ENCODE measurements at places on chromosomes 7 and 10. TPM values are rescaled to one million over a fixed set of nuclear protein-coding genes. Genes with fewer than 3 reads are reported as not detected.

DNA sequence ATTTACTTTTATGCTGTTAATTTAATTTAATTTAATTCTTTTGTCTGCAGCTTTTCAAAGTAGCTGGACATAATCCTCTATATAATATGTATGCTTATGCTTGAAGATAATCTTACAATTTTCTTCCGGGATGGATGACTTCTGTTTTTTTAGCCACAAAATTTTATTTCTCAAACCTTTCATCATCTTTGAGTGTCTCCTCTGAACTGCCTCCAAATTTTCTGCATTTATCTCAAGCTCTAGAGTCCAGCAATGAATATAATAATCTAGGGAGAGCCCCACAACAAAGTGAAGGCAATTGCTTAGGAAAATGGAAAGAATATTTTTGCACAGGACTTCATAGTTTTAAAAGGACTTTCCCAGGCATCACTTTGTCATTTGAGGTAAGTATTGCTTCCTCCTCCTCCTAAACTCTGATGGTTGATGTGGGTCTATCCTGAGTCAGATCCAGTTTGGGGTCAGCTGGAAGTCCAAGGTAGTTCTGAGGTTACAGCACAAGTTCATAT, 53.7 kb upstream of the FAM3C start:
- no peak for DNase-seq

DNA sequence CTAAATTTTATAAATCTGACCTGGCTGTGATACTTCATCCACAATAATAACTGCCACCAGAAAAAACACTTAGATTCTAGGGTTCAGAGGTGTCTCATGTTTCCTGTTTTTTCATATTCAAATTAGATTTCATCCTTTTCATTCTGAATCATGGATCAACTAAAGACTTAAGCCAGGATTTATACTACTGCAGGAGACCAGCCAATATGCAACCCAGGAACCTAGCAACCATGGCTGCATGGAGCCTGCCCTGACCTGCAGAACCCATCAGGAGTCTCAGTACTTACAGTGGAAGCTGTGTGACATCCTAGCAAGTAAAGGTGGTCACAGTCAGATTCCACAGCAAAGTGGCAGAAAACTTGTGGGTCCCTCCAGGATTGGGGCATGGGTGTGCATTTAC, 40.5 kb upstream of the RNF148 start:
- DNase-seq: no peak

GRCh38 chr7:50400114-50400513, 50.0 kb downstream of the FIGNL1 start:
- DNase-seq: no peak

DNA sequence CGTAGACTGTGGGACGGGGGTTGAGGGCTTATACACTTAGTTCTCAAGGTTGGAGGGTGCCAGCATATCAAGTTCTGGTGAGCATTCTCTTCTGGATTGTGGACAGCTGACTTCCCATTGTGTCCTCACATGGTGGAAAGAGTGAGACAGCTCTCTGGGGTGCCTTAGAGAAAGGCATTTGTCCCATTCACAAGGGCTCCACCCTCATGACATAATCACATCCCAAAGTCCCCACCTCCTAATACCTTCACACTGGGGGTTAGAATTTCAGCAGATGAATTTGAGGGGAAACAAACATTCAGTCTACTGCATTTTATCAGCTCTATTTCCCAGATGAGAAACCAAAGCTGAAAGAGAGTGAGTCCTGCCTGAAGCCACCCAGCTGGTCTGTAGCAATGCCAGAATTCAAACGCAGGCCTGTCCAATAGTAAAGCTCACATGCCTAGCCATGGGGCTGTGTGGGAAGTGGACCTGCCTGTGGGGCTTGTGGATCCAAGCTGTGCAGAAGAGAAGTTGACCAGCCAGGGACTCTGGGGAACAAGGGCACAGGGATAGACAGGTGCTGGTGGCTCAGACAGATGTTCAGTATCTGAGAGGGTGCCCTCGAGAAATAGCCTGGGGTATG, 34.9 kb upstream of the LOXL4 start:
- DNase-seq: no peak

GRCh38 chr7:85529201-85529600, 342.3 kb upstream of the SEMA3D start:
- no peak for DNase-seq

GRCh38 chr10:44883593-44884331, 27.4 kb upstream of the TMEM72 start:
- no peak for DNase-seq

GRCh38 chr7:110885474-110885873, 205.5 kb upstream of the LRRN3 start:
- no peak for DNase-seq

DNA sequence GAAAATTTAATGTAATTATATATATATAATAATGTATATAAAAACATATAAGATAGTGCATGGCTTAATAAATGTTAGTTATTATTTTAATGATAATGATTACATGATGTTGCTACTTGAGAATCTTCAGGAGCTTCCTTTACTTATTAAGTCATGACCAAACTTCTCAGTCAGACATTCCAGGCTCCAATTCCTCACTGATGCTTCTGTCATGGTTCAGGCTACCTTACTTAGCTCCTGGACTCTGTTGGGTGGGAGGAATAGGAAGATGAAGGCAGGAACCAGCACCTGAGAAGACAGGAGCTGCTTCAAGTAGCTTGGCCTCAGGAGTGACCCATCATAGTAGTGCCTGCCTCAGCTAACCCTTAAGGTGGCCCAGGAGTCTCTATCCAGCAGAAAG, 55.0 kb upstream of the EEPD1 start:
- DNase-seq: no peak

DNA sequence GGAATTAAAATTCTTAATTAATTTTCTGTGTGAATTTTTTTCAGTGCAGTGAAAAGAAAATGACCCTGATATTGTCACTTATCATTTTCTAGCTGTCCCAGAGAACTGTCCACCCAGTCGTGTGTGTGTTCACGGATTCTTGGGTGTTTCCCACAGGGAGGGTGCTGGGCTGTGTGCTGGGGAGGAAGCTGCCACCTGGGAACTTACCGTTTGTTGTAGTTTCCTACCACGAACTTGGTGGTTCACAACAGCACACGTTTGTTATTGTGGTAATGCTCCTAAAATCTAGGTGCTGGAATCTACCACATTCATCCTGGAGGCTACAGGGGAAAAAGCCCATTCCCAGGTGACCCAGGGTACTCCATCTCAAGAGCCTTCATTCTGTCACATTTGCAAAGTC, 276.1 kb downstream of the GLRX3 start:
- DNase-seq: no peak

GRCh38 chr10:118850418-118851061, 95.8 kb upstream of the CACUL1 start:
- DNase-seq: peak; percentile 25

GRCh38 chr7:44958645-44959344, 20.0 kb downstream of the MYO1G start:
- DNase-seq: no peak

GRCh38 chr7:26543951-26544350, 252.3 kb downstream of the SNX10 start:
- no peak for DNase-seq

- DNase-seq: no peak
Observed at GRCh38 chr10:110803239-110803749, 68.4 kb upstream of the PDCD4 start.

DNA sequence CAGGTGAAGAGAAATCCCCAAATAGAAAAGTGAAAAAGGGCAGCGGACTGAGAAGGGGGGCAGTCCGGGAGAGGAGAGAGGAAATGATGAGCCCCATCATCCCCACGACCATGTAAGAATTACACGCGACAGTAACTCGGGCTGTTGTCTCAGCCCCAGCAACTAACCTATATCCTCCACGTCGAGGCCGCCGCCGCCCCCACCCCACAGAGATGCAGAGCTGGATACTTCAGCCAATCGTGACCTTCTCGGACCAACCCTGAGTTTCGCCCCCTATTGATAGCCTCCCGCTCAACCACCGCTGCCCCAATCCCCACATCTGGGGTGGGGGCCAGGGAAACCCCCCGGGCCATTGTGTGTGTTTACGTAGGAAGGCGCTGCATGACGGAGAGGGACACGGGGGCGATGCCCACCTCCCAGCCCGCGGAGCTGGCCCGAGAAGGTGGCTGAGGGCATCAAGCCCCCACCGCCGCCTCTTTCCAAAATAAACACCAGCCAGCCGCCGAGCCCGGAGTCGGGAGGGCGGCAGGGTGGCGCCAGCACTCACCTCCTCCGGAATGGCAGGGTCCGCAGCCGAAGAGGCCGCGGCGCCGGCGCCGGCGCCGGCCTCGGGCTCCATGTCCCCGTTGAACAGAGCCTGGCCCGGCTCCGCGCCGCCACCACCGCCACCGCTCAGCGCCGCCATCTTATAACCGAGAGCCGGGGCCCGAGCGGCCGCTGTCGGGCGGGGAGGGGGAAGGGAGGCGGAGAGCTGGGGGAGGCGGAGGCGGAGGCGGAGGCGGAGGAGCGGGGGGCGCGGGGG, 509 bp downstream of the BRAF start:
- peak; percentile 71 for DNase-seq

GRCh38 chr7:80722616-80723195, 84.3 kb downstream of the CD36 start:
- DNase-seq: no peak

DNA sequence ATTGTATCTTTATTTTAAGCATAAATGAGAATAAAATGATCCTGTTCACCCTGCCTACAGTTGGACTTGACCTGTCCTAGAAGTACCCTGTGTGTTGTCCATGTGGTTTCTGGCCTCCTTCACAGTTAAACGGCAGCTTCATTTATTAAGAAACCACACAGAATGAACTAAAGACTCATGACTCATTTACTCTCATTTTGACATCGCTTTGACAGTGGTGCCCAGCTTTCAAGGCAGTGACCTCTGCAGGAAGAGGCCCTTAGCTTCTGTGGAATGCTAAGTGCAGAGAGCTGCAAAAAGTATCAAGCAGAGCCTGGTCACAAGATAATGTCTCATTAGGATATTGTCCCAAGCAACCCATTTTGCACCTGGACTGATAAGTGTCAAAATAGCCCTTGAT, 93.4 kb downstream of the AVL9 start:
- DNase-seq: no peak

DNA sequence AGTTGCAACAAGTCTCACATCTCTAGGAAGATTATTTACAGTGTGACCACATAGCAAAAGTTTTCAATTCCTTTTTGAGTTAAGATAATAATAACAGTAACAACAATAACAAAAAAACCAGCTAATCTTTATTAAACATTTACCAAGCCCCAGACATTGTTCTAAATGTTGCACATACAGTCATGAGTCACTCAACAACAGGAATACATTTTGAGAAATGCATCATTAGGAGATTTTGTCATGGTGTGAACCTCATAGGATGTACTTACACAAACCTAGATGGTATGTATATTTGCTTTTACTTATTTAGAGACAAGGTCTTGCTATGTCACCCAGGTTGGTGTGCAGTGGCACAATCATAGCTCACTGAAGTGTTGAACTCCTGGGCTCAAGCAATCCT, 52.0 kb downstream of the SPAM1 start:
- no peak for DNase-seq

GRCh38 chr10:58399410-58399809, 14.2 kb downstream of the TFAM start:
- no peak for DNase-seq

GRCh38 chr10:102585026-102585425, 59.3 kb upstream of the TRIM8 start:
- no peak for DNase-seq

DNA sequence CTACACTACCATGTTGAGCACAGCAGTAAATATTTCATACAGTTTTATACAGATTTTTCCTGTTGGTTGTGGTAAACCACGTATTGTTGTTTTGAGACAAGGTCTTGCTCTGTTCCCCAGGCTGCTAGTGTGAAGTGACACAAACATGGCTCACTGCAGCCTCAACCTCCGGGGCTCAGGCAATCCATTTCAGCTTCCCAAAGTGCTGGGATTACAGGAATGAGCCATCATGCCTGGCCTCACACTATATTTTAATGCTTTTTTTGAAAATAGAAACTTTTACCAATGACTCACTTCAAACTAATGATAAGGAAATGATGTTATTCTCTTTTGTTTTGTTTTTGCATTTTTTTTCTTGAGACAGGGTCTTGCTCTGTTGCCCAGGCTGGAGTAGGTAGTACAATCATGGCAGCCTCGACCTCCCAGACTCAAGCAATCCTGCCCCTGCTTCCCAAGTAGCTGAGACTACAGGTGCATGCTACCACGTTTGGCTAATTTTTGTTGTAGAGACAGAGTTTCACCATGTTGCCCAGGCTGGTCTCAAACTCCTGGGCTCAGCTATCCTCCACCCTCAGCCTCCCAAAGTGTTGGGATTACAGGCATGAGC, 210.6 kb downstream of the TPST1 start:
- DNase-seq: no peak

DNA sequence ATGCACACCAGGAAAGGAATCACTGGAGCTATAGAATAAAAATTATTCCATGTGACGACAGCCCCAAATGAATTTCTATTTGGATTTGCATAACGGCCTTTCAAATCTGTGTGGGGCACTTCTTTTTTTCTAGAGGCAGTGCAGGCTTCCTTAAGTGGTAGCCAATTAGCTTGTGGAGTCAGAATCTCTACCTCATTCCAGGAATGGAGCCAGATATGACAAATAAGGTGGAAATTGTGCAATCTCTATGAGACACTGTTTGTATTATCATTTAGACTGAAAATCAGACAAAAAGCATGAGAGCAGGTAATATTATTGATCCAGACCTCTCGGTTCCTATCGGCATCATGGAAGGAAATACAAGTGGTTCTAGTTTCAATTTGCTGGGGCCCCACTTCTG, 78.7 kb downstream of the BEND7 start:
- DNase-seq: no peak

- no peak for DNase-seq
Observed at GRCh38 chr7:78368771-78369170, 570.2 kb downstream of the PHTF2 start.

- DNase-seq: no peak
Observed at GRCh38 chr7:30905078-30906012, 6.3 kb upstream of the AQP1 start.

- no peak for DNase-seq
Observed at GRCh38 chr7:35988105-35988504, 164.9 kb upstream of the EEPD1 start.

GRCh38 chr10:116990276-116990800, 14.6 kb downstream of the SHTN1 start:
- DNase-seq: no peak

GRCh38 chr7:45196374-45196773, 38.8 kb downstream of the RAMP3 start:
- DNase-seq: no peak

GRCh38 chr7:88146616-88147015, 73.2 kb downstream of the SRI start:
- DNase-seq: no peak

CYP3A7 gene
- not detected for total RNA-seq

KNDC1 gene
- 0.09 TPM for total RNA-seq

ZNF679 gene
- not detected for total RNA-seq

OR9A2 gene
- total RNA-seq: 0.56 TPM

TLL2 gene
- total RNA-seq: 1.8 TPM

CDK5 gene
- total RNA-seq: 8.1 TPM

PRSS37 gene
- not detected for total RNA-seq

LOXL4 gene
- total RNA-seq: not detected

AMZ1 gene
- 5.9 TPM for total RNA-seq

CYP3A5 gene
- total RNA-seq: not detected

NUTM2D gene
- total RNA-seq: 1.9 TPM

CYP2C19 gene
- total RNA-seq: not detected

LARP4B gene
- total RNA-seq: 98.2 TPM

AKR1C8 gene
- total RNA-seq: not detected

GNGT1 gene
- total RNA-seq: not detected

TBX20 gene
- 0.11 TPM for total RNA-seq

CPN1 gene
- total RNA-seq: not detected

GIGYF1 gene
- 66.5 TPM for total RNA-seq

LRRD1 gene
- not detected for total RNA-seq
